Stimulated activated CD4-positive, alpha-beta T cell treated with anti-CD3 and anti-CD28 coated beads, Interleukin-1b, Interleukin-23, amount 100 ng/mL, for 48 hours (primary cell): ENCODE measurements at places on chromosomes 11 and 22.

DNA sequence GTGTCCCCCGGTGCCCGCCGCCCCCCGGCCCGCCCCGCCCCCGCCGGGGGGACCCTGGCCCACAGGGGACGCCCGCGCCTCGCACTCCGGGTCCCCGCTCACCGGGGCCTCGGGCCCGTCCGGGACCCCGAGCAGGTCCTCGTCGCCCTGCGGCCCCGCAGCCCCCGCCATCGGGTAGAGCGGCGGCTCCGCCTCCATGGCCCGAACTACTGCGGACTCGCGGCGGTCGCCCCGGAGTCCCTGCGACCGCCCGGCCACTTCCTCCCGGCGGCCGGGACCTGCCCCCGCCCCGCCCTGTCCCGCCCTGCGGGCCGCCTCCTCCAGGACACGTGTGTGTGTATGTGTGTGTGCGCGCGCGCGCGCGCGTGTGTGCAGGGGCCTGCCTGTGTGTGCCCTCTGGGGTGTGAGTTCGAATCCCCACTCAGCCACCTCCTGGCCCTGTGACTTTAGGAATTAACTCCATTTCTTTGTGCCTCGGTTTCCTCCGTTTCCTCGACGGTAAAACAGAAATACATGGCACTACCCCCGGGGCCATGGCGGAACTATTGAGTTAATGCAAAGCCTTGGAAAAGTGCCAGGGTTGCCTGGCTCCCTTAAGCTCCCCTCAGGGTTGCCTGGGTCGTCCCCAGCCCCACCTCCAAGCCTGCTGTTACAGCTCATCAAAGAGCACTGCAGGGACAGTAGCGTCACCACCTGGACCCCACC lies at the start of gene UNC93B1:
Gene UNC93B1, minus strand, starts transcription at position 252 of the 705 bp plus-strand sequence. Its CDS starts 54 bp downstream, at position 198.
- DNase-seq: peak; percentile 82

DNA sequence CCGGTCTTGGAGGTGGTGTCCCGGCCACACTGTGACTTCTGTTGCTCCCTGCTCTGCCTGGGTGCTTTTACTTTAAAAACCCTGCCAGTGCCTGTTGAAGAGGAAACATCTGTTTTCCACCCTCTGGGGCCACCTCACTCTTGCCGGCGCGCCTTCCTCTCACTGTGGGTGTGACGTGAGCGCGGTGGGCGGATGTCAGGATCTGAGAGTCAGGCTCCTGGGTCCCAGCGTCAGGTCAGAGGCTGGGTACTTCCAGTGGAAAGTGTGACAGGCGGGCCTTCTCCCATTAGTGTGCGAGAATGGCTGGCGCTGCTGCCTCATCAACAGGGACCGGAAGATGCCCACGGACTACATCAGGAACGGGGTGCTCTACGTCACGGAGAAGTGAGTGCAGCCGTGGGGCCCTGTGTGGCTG lies 54.2 kb downstream of the GRAMD4 start:
- DNase-seq: peak; percentile 97

DNA sequence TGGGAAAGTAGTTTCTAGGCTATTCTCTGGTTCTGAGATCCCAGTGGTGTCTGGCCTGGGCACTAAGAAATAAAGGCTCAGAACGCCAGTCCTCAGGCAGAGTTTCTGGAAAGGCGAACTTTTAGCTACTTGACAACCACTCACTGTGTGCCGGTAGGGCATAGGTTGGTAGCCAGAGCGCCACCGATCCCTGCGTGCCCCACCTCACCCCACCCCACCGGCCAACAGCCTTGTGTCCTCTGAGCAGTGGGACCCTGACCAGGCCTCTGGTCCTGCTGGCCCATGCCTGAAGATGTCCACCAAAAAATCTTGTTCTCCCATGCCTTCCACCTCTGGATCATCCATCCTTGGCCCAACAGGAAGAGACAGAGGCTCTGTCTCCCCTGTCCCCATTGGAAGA lies 118.0 kb downstream of the FEZ1 start:
- no peak for DNase-seq

DNA sequence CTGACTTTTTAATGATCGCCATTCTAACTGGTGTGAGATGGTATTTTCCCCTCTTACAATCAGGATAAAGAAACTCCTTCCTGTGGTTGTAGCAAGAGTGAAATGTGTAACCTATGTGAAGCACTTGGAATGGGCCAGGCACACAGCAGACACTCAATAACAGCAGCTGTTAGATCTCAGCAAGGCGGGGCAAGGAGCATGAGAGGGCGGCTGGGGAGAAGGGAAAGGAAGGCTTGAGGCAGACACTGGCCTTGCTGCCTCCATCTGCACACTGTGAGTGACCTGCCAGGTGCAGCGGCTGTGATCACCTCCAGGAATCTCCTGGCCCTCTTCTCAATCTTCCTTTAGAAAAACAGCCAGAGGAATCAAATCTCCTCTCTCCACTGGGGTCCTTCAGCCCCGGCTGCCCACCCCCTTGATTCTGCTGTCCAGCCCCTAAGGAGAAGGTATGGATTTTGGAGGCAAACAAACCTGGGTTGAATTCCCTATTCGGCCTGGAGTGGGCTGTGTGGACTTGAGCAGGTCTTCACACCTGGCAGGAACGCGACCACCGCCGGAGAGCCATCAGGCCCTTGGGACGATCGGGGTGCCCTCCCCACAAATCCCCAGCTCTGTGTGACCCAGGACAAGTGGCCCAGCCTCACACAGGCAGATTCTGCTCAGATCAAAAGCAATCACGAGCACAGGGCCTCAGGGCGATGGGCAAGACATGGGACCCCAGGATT lies 49.0 kb downstream of the RPUSD4 start:
- DNase-seq: no peak

DNA sequence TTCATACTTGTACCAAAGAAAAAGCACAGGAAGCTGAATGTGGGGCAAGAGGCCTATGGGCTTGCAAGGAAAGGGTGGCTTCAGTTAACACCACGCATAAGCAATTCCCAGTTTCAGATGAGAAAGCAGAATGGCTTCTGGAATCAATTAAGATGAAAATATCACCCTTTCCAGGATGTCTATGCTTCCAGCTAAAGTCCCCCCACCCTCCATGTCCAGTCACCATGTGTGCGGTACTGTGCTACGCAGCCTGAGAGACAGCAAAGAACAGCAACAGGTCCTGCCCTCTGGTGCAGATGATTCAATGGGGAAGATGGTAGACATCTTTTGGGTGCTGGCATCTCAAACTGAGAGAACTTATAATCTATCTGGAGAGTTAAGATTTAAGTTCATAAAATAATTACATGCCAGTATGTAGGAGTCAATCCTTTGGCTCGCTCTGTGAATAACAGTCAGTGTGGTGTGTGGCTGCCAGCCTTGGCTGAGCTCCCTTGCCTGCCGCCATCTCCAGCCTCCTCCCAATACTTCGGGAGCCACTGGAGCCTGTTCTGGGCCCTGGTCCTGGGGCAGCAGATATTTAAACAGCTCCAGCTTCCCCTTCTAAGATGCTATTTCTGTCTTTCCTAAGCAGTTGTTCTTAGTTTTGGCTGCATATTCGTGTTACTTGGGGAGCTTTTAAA lies 44.5 kb downstream of the ME3 start:
- no peak for DNase-seq

- DNase-seq: no peak
These were observed 25.2 kb upstream of the TEF start for GRCh38 chr22:41356430-41357028.

- DNase-seq: no peak
These were observed 45.1 kb downstream of the C11orf96 start for GRCh38 chr11:43987384-43988039.

DNA sequence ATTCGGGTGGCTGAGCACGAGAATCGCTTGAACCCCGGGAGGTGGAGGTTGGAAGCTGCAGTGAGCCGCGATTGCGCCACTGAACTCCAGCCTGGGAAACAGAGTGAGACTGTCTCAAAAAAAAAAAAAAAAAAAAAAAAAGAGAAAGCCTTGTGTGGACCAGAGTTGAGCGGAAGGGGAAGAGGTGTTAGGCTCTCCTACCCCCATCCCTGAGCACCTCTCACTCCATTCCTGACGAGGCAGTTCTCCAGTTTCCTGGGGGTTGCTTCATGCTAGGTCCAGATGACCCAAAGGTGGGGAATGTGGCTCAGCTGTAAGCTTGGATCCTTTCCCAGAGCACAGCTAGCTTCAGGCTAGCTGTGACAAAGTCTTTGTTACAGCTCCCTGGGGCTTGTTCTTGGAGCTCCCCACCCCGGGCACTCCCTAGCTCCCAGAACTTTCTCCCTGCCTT lies 8.8 kb upstream of the DNAL4 start:
- DNase-seq: no peak

- no peak for DNase-seq
These were observed 36.2 kb downstream of the MOB2 start for GRCh38 chr11:1450344-1450875.

- DNase-seq: no peak
These were observed 12.6 kb downstream of the PARVA start for GRCh38 chr11:12389676-12390657.

DNA sequence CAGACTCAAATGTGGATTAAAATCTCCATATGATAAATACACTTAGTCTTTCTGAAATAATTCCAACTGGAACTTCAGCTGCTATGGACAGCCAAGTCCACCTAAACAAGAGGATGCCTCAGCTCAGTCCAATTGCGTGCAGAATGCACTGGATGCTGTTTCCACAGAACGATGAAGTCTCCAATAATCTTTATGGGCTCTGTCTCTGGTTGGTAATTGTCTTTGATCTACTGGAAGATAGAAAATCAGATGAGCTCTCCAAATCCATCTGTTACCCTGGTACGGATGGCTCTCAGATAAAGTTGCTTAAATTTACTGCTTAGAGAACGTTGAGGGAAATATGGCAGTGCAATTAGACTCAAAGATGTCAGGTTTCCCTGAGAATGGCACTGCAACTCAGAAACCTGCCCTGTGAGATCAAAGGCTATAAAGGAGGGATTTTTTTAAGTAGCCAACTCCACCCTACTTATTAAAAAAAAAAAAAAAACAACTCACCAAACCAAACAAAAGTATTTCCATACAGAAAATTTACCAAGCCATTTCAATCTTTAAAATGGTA lies 859 bp upstream of the BIRC3 start:
- DNase-seq: no peak

DNA sequence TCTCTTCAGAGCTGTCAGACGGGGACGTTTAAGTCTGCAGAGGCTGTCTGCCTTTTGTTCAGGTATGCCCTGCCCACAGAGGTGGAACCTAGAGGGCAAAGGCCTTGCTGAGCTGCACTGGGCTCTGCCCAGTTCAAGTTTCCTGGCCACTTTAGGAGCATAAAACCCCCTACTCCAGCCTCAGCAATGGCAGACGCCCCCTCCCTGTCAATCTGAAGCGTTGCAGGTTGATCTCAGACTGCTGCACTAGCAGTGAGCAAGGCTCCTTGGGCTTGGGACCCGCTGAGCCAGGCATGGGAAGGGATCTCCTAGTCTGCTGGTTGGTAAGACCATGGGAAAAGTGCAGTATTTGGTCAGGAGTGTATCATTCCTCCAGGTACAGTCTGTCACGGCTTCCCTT lies 66.6 kb upstream of the TP53I11 start:
- DNase-seq: no peak

GRCh38 chr11:18533365-18533764 lies 6.6 kb upstream of the TSG101 start:
- DNase-seq: no peak

DNA sequence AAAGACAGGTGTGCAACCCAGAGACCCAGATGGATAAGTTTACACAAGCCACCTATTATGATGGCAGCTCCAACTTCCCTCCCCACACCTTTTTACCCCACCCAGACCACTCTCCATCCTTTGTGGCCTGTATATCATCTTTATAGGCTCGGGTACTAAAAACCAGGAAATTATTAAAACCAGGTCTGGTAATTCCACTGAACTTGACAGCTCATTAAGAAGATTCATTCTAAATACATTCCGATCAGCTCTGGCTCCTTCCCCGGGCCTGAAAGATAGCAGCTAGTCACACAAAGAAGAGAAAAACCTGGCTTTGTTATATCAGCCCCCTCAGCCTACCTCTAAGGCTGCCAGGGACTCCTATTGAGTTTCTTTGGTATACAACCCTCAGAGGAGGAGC lies 67.9 kb upstream of the API5 start:
- no peak for DNase-seq

DNA sequence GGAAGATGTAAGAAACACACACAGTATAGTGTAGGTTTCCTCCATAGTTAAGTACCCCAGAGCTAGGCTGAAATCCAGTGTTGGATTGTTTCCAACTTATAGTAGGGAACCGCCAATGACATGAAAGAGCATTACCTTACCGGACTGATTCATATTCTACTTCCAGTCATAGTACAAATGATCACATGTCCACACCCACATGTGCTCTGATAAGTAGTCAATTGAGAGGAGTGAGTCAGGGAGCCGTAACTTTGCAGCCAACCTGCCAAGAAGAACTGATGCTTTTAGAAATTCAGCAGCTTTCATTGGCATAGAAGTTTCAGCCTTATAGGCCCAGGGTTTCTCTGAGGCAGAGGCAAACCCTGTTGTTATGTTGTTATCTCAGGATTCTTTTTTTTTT lies 240.6 kb downstream of the ETS1 start:
- peak; percentile 72 for DNase-seq

DNA sequence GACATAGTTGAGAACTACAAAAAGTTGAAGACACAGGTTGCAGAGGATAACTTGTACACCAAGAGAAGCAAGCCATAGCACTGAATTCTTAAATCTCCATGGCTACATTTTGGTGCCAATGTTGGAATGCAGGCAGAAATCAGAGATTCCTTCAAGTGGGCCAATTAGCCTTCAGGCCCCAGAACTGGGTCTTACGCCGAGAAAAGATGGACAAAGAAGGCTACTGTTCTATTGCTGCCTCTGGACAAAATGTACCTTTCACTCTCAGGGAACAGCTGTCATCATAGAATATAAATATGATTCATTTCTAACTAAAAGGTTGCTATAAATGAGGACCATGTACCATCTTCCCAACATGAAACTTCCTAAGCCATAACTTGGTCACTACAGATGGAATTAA lies 13.7 kb downstream of the TMEM216 start:
- DNase-seq: no peak

DNA sequence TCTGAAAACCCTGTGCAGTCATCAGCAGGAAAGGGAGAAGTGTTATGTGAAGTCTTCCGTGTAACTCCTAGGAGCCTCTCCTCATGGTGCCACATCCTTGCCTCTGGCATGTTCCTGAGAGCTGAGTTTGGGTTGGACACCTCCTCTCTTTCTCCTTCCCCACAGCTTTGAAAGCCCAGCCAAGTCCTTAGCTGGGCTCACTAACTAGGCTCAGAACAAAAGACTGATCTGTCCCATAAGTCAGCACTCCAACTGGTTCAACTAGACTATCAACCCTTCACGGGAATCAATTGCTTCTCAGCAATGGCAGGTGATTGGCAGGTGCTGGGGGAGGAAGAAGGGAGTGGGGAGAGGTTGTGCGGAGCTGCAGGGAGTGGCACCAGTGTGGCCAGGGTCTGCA lies 509.9 kb upstream of the B3GAT1 start:
- no peak for DNase-seq

DNA sequence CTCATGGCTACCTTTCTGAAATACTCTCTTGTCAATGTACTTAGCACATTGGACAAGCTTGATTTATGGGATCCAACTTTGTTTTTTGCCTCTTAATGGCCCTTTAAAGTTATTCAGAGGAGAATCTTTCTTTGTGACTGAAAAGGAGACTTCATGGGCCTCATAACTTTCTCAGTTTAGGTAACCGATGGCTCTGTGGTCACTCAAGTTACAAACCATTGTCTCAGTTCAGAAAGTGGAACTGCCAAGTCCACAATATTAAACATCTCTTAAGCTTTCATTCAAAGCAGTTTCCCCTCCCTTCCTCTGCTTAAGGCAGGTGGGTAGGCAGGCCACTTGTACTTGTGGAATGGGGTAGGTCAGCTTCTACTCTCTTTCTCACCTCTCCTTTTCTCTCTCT lies 12.3 kb upstream of the ARL14EP start:
- no peak for DNase-seq

- no peak for DNase-seq
These were observed 9.2 kb upstream of the GAS2 start for GRCh38 chr11:22657101-22657694.
